Type B pancreatic cell (in vitro differentiated cells): ENCODE measurements at places on chromosomes 7 and 10. TPM values are rescaled to one million over a fixed set of nuclear protein-coding genes. Genes with fewer than 3 reads are reported as not detected.

- DNase-seq: no peak
These were observed 11.9 kb upstream of the LMOD2 start for GRCh38 chr7:123643495-123644441.

GRCh38 chr7:121039994-121040393 is 51.5 kb downstream of the CPED1 start:
- no peak for DNase-seq

GPR37 gene
- 7.9 and 16.6 TPM in 2 replicates for total RNA-seq

DNA sequence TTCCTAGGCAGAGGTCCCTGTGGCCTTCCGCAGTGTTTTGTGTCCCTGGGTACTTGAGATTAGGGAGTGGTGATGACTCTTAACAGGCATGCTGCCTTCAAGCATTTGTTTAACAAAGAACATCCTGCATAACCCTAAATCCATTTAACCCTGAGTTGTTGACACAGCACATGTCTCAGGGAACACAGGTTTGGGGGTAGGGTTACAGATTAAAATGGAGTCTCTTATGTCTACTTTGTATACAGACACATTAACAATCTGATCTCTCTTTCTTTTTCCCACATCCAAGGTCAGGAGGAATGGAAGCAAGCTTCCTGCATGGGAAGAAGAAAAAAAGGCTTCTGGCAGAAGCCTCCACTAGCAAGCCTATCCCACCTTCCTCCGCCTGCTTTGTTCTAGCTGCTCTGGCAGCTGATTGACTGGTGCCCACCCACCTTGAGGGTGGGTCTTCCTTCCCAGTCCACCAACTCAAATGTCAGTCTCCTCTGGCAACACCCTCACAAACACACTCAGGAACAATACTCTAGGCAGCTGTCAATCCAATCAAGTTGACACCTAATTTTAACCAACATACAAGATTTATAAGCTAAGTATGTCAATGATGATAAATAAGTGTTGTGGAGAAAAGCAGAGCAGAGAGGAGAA is 176.5 kb upstream of the CCZ1B start:
- DNase-seq: no peak

GRCh38 chr10:99775850-99776249 is 6.6 kb upstream of the ABCC2 start:
- no peak for DNase-seq

DNA sequence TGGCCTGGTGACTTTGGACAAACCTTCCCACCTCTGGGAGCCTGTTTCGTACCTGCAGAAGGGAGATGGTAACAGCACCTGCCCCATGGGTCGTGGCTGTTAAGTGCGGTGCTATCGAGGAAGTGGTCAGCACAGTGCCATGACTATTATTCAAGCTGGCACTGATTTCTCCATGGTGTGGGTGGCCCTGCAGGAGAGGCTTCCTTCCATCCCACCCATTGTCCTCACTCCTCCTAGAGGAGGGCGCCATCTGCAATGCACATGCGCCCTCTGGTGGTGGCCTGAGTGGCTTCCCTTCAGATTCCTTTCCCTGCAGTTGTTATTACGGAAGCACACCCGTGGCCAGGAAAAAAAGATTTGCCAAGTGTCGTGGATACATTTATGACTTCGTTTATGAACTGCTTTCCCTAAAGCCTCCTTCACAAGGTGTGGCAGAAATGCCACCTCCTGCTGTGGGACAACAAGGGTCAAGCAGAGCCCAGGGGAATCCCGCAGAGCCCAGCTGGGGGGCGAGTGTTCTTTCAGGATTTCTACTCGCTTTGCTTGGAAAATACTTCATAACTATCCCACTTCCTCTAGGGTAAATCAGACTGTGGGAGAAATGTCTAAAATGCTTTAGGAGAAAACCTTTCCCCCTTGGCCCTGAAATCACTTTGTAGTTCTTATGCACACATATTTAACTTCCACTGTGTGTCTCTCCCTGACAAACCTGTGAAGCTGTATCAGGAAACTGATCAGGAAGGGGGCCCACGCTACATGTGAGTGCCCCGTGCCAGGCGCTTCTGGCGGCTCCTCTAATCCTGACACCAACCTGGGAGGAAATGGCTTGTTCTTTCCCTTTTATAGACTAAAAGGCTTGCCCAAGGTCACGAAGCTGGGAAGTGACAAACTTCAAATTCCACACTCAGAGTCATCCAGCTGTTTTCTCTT is 98.0 kb upstream of the ANLN start:
- peak; percentile 85 for DNase-seq
